ENCODE measurements at places on chromosomes 7 and 10.

GRCh38 chr10:13739183-13739582 lies 152.4 kb downstream of the PRPF18 start:
- DNase-seq, result no peak

DNA sequence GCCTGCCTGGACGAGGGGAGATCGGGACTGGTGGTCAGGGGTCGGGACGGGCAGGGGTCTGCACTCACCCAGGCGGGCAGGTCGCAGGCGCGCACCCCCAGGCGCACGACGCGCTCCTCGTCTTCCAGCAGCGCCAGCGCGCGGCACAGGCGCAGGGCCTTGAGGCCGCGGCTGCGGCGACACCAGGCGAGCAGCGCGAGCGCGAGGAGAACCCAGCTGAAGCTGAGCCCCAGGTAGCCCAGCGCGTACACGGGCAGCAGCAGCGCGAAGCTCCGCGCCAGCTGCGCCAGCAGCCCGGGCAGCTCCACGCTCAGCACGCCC lies 328 bp downstream of the ESYT2 start:
- peak; percentile 19 for DNase-seq

GRCh38 chr7:16345979-16346958 lies 75.1 kb downstream of the CRPPA start:
- no peak for DNase-seq

DNA sequence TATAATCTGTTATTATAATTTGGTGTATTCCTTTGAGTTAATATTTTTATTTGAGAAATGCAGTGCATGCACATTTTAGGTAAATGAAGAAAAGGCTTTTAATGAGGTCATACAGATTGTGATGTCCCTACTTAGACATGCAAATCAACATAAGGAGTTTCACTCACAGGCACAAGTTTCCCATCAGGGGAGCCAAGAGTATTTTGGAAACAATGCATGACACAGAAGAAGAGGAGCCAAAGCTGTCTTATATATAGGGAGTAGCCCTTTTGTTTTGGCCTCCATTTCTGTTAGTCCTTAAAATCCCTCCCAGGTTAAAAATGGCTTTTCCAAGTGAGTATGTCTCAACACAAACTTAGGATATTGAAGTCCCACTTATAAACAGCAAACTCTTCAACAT lies 703.4 kb upstream of the ANKRD30A start:
- no peak for DNase-seq

GRCh38 chr10:61302124-61302523 lies 151.1 kb downstream of the TMEM26 start:
- no peak for DNase-seq

GRCh38 chr7:27601217-27601616 lies 61.5 kb downstream of the HIBADH start:
- no peak for DNase-seq

DNA sequence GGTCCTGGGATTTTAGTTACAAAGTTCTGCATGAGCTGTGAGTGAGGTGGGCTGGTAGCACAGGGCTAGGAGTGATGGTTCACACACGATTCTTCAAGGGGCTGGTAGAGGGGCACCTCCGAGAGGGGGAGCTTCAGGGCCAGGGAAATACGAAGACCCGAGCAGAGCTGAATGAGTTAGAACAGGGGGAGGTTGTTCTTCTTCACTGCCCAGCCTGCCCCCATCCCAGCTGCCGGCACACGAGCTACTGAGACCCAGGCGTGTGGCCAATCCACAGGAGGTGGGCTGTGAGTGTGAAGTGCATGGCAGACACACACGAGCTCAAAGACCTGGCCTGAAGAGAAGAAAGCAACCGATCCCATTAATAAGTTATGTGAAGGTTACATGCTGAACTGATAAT lies 256.2 kb upstream of the ZNF32 start:
- no peak for DNase-seq

DNA sequence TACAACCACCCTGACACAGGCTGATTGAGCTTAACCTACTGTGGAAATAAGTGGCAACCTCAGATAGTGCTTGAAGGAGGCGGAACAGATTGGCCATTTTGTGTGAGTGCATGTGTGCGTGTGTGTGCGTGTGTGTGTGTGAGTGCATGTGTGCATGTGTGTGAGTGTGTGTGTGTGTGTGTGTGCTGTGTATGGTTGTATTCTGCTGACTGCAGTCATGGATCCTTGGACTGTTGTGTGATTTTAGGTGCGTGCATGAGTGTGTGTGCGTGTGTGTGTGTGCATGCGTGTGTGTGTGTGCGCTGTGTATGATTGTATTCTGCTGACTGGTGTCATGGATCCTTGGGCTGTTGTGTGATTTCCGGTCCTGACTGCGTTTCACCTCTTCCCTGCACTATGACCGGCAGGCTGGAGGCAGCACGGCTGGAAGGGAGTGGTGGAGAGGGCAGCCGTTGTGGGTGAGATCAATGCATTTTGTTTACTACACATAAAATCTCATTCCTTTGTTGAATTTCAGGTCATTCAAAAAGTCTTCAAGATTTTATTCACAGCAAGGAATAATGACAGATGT lies 6.3 kb downstream of the IQCE start:
- no peak for DNase-seq

All from stimulated activated CD4-positive, alpha-beta T cell treated with anti-CD3 and anti-CD28 coated beads, Interleukin-1b, Interleukin-23, amount 100 ng/mL, for 1 hour (primary cell).